ENCODE measurements at places on chromosomes 13 and 19.

DNA sequence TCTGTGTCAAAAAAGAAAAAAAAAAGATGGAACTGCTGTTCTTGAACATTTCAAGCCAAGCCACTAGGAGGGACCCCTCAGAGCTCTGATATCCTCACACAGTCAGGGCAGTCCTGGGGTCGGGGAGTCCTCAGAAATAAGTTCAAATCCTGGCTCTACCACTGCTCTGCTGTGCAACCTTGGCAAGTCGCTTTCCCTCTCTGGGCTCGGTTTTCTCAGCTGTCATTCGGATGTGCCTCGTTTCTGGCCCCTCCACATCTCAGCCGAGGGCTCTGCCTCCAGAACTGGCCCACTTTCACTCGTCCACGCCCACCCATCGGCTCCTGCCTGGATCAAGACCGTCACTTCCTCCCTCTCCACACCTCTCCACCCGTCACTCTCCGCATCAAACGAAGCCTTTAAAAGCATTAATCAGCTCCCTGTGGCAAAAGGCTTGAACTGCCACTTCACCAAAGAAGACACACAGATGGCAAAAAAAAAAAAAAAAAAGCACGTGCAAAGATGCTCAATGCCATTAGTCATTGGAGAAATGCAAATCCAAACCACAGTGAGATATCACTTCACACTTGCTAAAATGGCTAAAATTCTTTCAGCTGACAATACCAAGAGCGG lies 7.4 kb upstream of the ZNRF4 start:
- peak; percentile 56 for DNase-seq

DNA sequence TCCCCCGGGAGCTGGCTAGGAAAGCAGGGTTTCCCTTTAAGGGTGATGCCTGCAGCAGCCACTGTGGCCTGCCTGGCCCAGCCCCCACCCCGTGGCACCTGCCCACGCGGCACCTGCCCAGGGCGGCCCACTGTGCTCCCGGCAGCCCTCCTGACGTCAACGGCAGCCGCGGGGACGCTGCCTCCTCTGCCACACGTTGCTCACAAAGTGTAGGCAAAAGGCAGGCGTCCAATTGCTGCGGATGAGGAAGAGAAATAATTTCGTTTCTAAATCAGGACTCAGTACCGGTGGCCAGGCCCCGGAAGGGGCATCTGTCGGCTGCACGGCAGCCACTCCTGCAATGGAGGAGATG lies 122.3 kb downstream of the URI1 start:
- peak; percentile 70 for DNase-seq

DNA sequence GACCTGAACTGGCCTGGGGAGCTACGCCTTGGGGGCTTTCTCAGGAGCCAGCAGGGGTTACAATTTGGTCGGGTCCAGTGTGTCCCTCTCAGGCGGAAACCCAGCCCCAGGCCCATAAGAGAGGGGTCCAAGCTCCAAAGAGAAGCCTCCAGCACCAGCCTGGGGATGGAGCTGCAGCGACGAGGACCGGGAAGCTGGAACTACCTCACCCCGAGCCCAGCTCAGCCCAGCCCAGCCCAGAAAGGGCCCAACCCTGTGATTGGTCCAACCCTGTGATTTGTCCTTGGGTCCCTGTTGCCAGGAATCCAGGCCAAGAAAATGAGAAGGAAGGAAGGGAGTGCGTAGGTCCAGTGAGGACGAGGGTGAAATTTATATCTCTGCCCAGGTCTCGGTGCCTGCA lies 24.1 kb downstream of the CLEC4M start:
- DNase-seq = no peak

GRCh38 chr13:90238413-90238812 lies 1109.1 kb upstream of the MIR17HG start:
- no peak for DNase-seq

DNA sequence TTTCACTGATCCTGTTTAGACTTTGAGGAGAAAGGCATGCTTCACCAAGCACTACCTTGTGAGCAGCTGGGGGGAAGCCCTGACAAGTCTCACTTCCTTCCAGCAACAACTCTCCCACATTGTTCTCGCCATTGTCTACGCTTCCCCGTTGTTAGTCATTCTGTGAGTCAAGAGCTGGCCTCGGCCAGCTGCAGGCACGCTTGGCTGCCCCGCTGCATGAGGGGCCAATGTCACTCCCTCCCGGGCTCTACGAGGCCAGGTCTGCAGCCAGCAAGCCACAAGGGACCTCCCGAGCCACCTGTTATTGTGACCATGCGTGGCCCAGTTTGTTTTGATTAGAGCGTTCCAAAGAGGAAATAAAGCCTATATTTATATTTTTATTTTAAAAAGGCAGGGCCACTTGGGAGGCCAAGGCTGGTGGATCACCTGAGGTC lies 220.9 kb downstream of the FOXO1 start:
- peak; percentile 8 for DNase-seq
